ENCODE measurements at places on chromosomes 3 and 15. TPM values are rescaled to one million over a fixed set of nuclear protein-coding genes. Genes with fewer than 3 reads are reported as not detected.
A peak's percentile ranks its signal among the peaks of the same experiment; 100 is the strongest.

The BCL6 gene
- 60.0 TPM for total RNA-seq

The CD200 gene
- total RNA-seq = 15.6 TPM

DNA sequence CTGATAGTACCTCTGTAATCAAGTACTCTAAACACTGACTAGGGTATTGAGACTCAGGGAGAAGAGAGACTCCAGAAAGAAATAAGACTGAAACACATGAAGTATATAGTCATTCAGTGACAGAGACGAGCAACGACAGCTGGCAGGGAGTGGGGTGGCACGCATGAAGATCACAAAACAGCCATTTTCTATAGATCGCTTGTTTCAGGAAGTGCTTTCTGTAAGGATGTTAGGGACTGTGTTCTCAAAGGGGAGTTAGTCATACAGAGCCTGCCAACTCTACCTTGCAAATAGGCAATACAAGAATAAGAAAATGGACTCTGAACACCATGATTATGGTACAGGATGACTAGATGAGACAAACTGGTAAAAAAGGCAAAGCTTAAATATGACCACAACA lies 139.5 kb downstream of the TBL1XR1 start:
- no peak for ATAC-seq

The C3orf20 gene
- total RNA-seq = not detected

GRCh38 chr15:40906991-40907802 lies 12.9 kb downstream of the VPS18 start:
- peak; percentile 20 for ATAC-seq

- ATAC-seq = no peak
These were observed 175.4 kb downstream of the ATP10A start for GRCh38 chr15:25687689-25688088.

- peak; percentile 68 for ATAC-seq
These were observed 14.5 kb downstream of the TAGLN3 start for GRCh38 chr3:112013058-112013783.

GRCh38 chr3:72165317-72165716 lies 380.4 kb upstream of the PROK2 start:
- no peak for ATAC-seq

The PLS1 gene
- total RNA-seq = 9.0 TPM

- ATAC-seq = no peak
These were observed 4.2 kb upstream of the WNT5A start for GRCh38 chr3:55491296-55491816.

DNA sequence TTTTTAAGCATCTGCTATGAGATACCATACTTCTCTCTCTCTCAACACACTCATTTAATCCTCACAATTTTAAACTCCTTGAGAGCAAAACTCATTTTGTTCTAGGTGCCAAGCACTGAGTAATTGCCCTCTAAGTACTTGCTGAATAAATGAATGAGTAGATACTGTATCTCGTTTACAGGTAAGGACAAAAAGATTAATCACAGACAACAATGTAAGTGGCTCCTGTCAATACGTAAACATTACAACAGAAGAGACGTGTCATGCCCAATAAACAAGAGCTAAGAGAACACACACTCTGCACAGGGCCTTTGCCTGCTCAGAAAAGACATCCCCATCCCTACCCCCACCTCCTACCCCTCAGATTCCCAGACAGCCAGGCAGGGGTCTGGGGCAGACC lies 59.8 kb downstream of the CHSY1 start:
- no peak for ATAC-seq

The SEMA7A gene
- total RNA-seq = 2.5 TPM

GRCh38 chr3:28575746-28576613 lies 227.4 kb upstream of the AZI2 start:
- ATAC-seq = peak; percentile 50

The CLSTN2 gene
- total RNA-seq = 9.7 TPM

DNA sequence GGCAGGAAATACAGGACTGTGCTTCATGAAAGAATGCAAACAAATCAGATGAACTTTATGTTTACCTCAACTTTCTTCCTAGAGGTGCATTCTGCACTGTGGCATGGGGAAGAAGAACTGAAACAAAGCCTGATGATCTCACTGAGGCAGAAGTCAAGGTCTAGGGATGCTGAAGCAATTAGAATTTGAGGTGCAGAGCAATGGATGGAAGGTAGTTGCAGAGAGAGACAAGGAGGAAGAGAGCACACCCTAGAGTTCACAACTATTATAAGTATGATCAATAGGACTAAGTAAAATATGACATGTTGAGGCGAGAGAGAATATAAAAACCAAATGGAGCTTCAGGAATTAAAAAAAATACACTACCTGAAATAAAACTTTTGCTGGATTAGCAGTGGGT lies 420.1 kb downstream of the EDEM1 start:
- ATAC-seq = no peak

The PRR20G gene
- not detected for total RNA-seq

The IQSEC1 gene
- 49.5 TPM for total RNA-seq

DNA sequence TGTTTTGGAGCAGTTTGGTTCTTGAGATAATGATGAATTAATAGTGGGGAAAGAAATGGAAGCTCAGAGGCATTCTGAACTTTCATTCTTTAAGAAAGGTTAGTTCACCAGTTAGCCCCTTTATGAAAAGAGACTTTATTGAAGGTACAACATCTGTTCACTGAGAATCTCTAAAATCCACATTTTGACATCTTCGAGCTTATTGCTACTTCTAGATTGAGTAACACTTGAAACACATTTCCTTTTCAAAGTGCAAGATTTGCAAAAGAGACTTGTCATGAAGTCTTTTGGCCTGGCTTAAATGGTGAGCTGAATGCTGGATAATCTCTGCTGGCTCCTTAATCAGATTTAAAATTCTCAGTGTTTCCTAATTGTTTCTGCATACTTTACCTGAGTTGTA lies 42.3 kb downstream of the RAB8B start:
- peak; percentile 47 for ATAC-seq

The SAMD7 gene
- total RNA-seq = not detected

- ATAC-seq = no peak
These were observed 34.0 kb downstream of the MINDY4B start for GRCh38 chr3:150871192-150871591.

The VILL gene
- 3.5 TPM for total RNA-seq

DNA sequence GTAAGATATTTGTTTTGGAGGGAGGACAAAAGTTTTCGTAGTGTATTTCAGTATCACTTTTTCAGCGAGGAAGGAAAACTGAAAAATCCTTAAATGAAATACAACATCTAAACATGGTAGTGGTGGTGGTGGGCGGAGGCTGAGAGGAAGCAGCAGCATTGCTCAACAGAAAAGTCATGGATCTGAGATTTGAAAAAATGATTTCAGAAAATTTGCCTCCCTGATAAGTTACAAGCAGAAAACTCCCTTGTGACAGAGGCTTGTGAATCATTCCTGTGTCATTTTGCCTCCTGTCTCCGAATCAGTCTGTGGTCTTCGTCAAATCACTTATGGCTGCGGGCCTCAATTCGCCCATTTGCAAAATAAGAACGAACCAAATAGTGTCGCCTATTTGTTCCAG lies 965 bp upstream of the CRBN start:
- ATAC-seq = no peak

GRCh38 chr15:61830536-61831330 lies 229.5 kb downstream of the VPS13C start:
- ATAC-seq = no peak

The SCAANT1 gene
- total RNA-seq = not detected

The ADAMTS17 gene
- total RNA-seq = 14.0 TPM

DNA sequence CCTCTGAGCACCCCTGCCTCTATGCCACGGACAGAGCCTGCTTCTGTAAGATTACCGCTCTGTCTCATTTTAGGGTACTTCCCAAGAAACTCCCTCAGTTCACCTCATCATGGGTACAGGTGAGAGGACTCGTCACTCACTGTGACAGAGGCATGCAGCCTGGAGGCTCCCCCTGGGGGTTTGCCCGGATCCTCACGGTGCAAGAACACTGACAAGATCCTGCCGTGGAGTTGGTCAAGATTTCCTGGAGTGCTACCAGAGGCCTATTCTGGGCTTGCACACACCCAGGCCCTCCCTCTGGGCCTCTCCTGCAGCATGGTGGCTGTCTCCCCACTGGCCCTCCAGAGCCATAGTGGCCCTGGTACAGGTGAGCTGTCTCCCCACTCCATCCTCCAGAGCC lies 103.1 kb upstream of the TNIK start:
- ATAC-seq = no peak

GRCh38 chr3:194624956-194625355 lies 8.3 kb downstream of the TMEM44 start:
- ATAC-seq = no peak

- ATAC-seq = no peak
These were observed 580 bp upstream of the MAGEF1 start for GRCh38 chr3:184712248-184713039.

DNA sequence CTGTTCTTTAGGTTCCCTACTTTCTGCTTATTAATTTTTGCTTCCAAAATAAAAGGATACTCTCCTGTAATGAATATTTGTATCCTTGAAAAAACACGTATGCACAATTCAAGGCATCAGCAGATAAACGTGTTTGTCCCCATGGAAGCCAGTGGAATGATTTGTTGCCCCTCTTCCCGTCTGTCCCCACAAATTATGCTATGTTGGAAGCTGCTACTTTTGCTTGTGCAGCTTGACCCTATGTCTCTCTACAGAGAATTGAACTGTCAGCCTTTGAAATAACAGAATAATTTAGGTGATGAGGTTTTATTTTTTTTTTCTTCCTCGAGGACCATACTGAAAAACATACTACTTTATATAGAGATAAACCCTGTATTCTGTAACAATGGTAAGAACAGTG lies 401.5 kb upstream of the GOLIM4 start:
- ATAC-seq = no peak

DNA sequence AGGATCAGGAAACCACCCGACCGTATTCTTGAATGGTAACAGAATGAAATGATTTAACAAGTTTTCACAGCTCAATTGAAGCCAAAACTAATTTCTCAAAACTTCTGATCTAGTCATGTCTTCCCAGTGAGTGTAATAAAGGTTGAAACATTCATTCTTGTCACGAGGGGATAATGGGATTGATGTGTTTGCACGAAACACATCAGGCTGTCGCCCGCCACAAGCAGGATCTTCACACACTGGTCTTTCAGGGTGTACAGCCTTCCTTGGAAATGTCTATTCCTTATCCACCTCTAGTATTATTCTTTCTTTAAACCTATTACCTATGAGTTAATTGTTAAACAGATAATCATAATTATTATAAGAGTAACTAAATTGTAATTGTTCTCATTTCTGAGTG lies 94.3 kb downstream of the KCNAB1 start:
- no peak for ATAC-seq

The CNTN3 gene
- total RNA-seq = 7.7 TPM

DNA sequence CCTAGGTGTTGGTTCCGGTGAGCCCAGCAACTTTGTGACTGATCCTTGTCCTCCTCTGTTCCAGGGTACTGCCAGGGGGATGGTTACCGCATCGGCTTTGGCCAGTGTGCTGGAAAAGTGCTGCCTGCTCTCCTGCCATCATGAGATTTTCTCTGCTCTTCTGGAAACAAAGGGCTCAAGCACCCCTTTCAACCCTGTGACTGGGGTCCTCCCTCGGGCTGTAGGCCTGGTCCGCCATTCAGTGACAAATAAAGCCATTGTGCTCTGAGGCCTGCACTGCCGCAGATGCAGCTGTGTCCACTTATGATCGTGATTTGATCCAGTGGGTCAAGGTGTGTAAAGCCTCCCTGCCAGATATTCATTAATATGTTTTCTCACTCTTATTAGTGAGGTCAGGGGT lies 33.3 kb downstream of the FAH start:
- ATAC-seq = no peak

The TRANK1 gene
- 12.3 TPM for total RNA-seq

GRCh38 chr3:52043750-52044149 lies 12.6 kb downstream of the DUSP7 start:
- no peak for ATAC-seq

The USP4 gene
- 15.8 TPM for total RNA-seq

DNA sequence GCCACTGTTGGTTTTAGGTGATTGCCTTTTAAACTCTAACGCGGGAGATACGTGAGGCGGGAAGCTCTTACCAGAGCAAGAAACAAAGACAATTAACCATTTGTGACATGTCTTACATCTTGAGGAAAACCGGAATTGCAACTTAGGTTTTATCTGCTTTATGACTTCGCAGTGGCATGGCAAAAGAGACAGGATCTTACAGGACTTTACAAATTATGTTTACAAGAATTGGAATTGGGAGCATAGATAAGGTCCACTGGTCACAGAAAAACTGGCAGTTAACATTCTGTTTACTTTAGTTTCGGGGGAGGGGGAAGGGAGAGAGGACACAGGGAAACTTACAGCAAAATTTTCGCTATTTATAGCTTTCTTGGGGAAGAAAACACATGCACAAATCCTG lies 1119.6 kb downstream of the ZPLD1 start:
- ATAC-seq = no peak

DNA sequence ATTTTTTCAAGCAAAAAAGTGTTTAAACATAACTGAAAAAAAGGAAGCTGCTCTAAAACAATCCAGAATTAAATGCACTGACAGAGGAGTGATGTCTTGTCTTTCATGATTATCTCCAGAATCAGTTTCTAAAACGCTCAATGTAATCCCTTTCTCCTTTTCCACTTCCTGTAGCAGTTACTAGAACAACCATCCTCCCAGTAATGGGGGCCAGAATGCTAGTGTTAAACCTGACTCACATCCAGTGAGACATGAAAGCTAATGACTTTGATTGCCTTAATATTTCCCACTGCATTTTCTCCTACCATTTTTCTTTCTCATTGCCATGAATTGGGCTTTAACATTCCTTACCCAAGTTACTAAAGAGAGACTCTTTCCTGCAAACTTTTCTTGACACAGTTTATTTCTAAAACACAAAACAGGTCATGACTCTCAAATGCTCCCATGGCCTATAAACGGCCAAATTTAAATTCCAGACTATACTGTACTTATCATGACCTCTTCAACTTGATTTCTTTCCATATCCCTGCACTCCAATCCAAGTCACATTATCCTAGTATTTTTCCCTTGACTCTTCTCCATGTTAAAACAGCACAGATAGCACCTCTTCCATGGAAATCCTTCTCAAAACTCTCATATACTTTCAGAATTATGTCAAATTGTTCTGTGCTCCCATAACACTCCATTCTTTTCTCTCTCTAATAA lies 341.4 kb downstream of the NAALADL2 start:
- no peak for ATAC-seq

GRCh38 chr15:48384616-48385015 lies 53.4 kb downstream of the DUT start:
- ATAC-seq = no peak

GRCh38 chr3:100581650-100582049 lies 27.8 kb upstream of the ADGRG7 start:
- no peak for ATAC-seq

The SLC28A1 gene
- not detected for total RNA-seq

DNA sequence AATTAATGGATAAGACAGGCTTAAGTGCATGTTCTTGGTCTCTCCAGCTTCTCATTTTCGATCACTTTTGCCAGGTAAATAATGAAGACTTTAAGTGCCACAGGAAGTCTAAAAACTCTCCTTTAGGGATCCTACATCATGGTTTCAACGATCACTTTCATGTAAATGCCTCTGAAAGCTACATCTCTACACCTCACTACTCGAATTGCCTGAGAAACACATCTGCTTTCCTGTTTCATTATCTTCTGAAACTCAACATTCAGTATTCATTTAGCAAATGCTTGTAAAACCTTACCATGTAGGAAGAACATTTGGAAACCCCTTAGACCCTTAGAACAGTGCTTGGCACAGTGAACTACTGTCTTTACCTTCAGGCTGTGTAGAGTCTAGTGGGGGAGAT lies 16.2 kb downstream of the THAP10 start:
- no peak for ATAC-seq

The MAP6D1 gene
- total RNA-seq = 0.35 TPM
